ENCODE measurements at places on chromosomes 1 and 21. TPM values are rescaled to one million over a fixed set of nuclear protein-coding genes. Genes with fewer than 3 reads are reported as not detected.
A peak's percentile ranks its signal among the peaks of the same experiment; 100 is the strongest.

- H3K27ac ChIP-seq = no peak overlapping the region
- no peaks in the 10 kb centered on the region for H3K36me3 ChIP-seq
- H3K27me3 ChIP-seq = no peaks in the 10 kb centered on the region
- no peak overlapping the region for H3K4me3 ChIP-seq
Observed at GRCh38 chr1:239657291-239657690, 270.9 kb downstream of the CHRM3 start.

- H3K4me3 ChIP-seq = no peak overlapping the region
- no peaks in the 10 kb centered on the region for H3K36me3 ChIP-seq
- H3K4me1 ChIP-seq = peaks cover 5% of the 10 kb centered on the region
- H3K27me3 ChIP-seq = peaks cover 9% of the 10 kb centered on the region
- H3K27ac ChIP-seq = no peak overlapping the region
Observed at GRCh38 chr1:58754073-58754613, 29.7 kb downstream of the JUN start.

GRCh38 chr1:96234299-96234698 lies 487.3 kb upstream of the PTBP2 start:
- no peaks in the 10 kb centered on the region for H3K36me3 ChIP-seq
- H3K27me3 ChIP-seq = no peaks in the 10 kb centered on the region
- DNase-seq = no peak
- no peak overlapping the region for H3K4me3 ChIP-seq

GRCh38 chr1:188402986-188403385 lies 1574.2 kb downstream of the PLA2G4A start:
- H3K36me3 ChIP-seq = no peaks in the 10 kb centered on the region
- no peak overlapping the region for H3K27ac ChIP-seq
- no peak for DNase-seq

DNA sequence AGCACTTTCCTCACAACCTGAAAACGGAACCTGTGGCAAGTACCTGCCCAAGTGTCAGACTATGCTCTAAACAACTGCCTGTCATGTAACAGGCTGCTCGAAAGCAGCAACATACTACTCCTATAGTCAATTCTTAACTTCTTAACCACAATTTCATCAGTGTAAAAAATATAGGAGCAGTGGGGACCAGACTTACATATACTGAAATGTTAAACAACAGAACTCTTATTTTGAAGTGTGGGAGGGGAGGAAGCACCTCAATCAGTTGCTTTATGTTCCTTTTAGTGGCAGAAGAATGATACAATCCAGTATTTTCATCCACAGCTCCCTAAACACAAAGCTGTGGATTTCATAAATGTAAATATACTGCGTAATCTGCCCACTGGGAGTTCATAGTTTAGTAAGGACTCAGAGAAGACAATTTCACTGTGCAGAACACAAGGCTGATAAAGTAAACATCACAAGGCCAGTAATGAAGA lies 44.2 kb downstream of the WLS start:
- H3K4me3 ChIP-seq = no peak overlapping the region
- no peak overlapping the region for H3K27ac ChIP-seq
- H3K27me3 ChIP-seq = peaks cover 2% of the 10 kb centered on the region
- H3K36me3 ChIP-seq = no peaks in the 10 kb centered on the region
- no peaks in the 10 kb centered on the region for H3K4me1 ChIP-seq

GRCh38 chr1:15948595-15949452 lies 27.1 kb downstream of the ZBTB17 start:
- peaks cover 6% of the 10 kb centered on the region for H3K36me3 ChIP-seq
- no peak for DNase-seq
- H3K27me3 ChIP-seq = no peaks in the 10 kb centered on the region
- H3K27ac ChIP-seq = peak overlapping the region; percentile 60
- peaks cover 55% of the 10 kb centered on the region for H3K4me1 ChIP-seq

DNA sequence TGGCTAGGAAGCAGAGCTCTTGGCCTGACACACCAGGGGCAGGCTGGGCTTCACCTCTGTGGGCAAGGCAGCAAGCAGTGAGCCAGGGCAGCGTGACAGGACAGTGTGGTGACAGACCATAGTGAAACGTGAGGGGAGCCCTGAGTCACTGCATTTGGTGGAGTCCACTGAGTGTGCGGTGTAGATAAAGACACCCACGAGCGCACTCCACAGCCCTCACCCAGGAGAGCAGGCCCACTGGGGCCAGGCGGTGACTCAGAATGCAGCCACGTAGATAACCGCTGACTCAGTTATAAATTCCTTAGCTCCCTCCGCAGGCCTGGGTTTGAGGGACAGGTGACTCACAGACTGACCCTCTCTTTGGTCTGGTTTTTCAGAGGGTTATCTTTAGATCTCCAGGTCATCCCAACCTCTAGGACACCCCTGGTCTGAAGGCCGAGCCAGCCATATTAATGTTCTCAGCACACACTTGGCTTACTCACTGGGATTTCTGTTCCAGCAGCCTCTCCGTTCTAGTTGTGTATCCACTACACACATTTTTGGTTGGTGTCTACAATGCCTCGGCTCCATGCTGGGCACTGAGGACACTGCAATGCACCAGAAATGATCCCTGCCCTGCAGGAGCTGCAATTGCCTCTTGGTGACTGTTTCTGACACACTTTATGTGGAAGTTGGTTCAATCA lies 90.2 kb upstream of the TSPAN2 start:
- DNase-seq = no peak
- H3K27me3 ChIP-seq = no peaks in the 10 kb centered on the region
- no peaks in the 10 kb centered on the region for H3K4me1 ChIP-seq

GRCh38 chr1:2271211-2271721 lies 43.1 kb downstream of the SKI start:
- H3K27ac ChIP-seq = no peak overlapping the region
- no peaks in the 10 kb centered on the region for H3K27me3 ChIP-seq
- peaks cover 44% of the 10 kb centered on the region for H3K4me1 ChIP-seq

- no peaks in the 10 kb centered on the region for H3K36me3 ChIP-seq
- no peak for DNase-seq
- no peaks in the 10 kb centered on the region for H3K4me1 ChIP-seq
- H3K27ac ChIP-seq = no peak overlapping the region
- no peak overlapping the region for H3K4me3 ChIP-seq
Observed at GRCh38 chr1:9018333-9018732, 7.9 kb downstream of the SLC2A7 start.

GRCh38 chr1:71068325-71069240 lies 12.3 kb downstream of the ZRANB2 start:
- no peaks in the 10 kb centered on the region for H3K27me3 ChIP-seq
- peaks cover 75% of the 10 kb centered on the region for H3K36me3 ChIP-seq
- no peak overlapping the region for H3K27ac ChIP-seq
- H3K4me1 ChIP-seq = no peaks in the 10 kb centered on the region

DNA sequence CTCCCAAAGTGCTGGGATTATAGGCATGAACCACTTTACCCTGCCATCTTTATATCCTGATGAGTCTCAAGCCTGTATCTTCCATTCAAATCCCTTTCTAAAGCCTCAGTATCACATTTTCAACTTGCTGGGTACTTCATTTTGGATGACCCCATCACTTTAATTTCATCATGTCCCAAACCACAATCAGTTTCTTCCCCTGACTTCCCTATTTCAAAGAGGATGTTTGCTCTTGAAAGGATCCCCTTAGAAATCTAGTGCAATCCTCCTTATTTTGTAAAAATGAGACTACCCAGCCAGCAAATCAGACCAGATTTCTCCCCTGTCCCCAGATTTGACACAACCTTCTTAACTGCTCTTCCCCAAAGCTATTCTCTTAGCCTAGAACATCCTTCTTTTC lies 7.0 kb upstream of the TRIT1 start:
- H3K27ac ChIP-seq = no peak overlapping the region
- no peaks in the 10 kb centered on the region for H3K36me3 ChIP-seq
- peaks cover 37% of the 10 kb centered on the region for H3K4me1 ChIP-seq
- H3K27me3 ChIP-seq = peaks cover 3% of the 10 kb centered on the region

DNA sequence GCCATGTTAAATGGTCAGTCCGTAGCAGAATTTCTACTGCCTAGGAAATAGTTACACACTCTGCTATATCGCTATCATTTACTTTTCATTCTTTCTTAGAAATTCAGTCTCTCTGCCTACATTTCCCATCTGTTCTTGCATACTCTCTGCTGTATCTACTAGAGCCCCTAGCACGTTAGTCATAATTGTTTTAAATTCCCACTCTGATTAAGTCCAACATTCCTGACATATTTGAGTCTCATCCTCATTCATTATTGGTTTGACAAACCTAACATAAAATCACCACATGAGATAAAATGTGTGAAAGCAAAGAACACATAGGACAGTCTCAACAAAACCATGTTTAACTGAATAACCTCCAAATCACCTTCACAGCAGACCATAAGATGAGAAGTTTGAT lies 513.6 kb downstream of the PLPP3 start:
- H3K4me3 ChIP-seq = no peak overlapping the region
- H3K27ac ChIP-seq = no peak overlapping the region
- H3K27me3 ChIP-seq = no peaks in the 10 kb centered on the region
- no peak for DNase-seq
- H3K4me1 ChIP-seq = no peaks in the 10 kb centered on the region
- H3K36me3 ChIP-seq = no peaks in the 10 kb centered on the region

GRCh38 chr1:6535214-6535613 lies 19.1 kb downstream of the NOL9 start:
- H3K4me1 ChIP-seq = no peaks in the 10 kb centered on the region
- H3K36me3 ChIP-seq = peaks cover 55% of the 10 kb centered on the region
- no peaks in the 10 kb centered on the region for H3K27me3 ChIP-seq
- H3K4me3 ChIP-seq = no peak overlapping the region
- H3K27ac ChIP-seq = no peak overlapping the region

DNA sequence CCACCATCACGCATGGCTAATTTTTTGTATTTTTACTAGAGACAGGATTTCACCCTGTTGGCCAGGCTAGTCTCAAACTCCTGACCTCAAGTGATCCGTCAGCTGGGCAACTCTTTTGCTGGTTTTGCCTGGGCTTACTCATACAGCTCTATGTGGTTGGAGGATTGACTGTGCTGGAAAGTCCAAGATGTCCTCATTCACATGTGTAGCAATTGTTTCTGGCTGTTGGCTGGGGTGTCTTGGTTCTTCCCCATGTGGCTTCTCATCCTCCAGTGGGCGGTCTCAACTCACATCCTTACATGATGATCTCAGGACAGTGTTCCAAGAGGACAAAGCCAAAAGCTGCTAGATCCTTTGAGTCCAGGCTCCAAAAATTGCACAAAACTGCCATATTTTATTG lies 53.3 kb downstream of the TEX35 start:
- H3K4me1 ChIP-seq = peaks cover 13% of the 10 kb centered on the region
- H3K27ac ChIP-seq = no peak overlapping the region
- no peaks in the 10 kb centered on the region for H3K36me3 ChIP-seq

GRCh38 chr1:198544265-198544664 lies 3.8 kb upstream of the ATP6V1G3 start:
- no peak overlapping the region for H3K4me3 ChIP-seq
- no peak for DNase-seq
- H3K27ac ChIP-seq = no peak overlapping the region

- no peak overlapping the region for H3K4me3 ChIP-seq
- H3K27ac ChIP-seq = no peak overlapping the region
Observed at GRCh38 chr1:185328255-185328654, 11.2 kb upstream of the IVNS1ABP start.

GRCh38 chr21:26588446-26588845 lies 15.4 kb upstream of the CYYR1 start:
- H3K36me3 ChIP-seq = no peaks in the 10 kb centered on the region
- H3K4me1 ChIP-seq = peaks cover 12% of the 10 kb centered on the region

DNA sequence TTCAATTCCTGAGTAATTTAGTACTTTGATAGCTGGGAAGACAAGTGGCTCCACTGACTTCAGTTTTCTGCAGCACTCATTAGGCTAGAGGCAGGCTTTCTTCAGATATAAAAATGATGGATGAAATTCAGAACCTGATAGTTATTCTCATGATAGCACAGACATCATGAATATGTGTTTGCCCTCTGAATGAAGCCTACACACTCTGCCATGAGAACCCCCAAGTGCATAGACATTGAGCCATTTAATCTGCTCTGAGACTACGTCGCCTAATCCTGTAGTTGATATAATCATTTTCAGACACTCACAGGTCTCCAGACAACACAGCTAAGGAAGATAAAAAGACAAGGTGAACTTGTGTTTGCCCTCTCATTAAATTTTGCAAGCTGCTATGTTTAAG lies 566.1 kb downstream of the AMY1C start:
- no peaks in the 10 kb centered on the region for H3K27me3 ChIP-seq
- no peak for DNase-seq
- peaks cover 3% of the 10 kb centered on the region for H3K4me1 ChIP-seq
- no peaks in the 10 kb centered on the region for H3K36me3 ChIP-seq

- DNase-seq = no peak
- peaks cover 11% of the 10 kb centered on the region for H3K27me3 ChIP-seq
- no peak overlapping the region for H3K27ac ChIP-seq
Observed at GRCh38 chr1:175804561-175804960, 61.2 kb upstream of the TNR start.

- no peak for DNase-seq
- peaks cover 23% of the 10 kb centered on the region for H3K36me3 ChIP-seq
- peaks cover 35% of the 10 kb centered on the region for H3K4me1 ChIP-seq
- H3K27ac ChIP-seq = peak overlapping the region; percentile 100
- no peaks in the 10 kb centered on the region for H3K27me3 ChIP-seq
Observed at GRCh38 chr1:23960291-23961020, 828 bp downstream of the PNRC2 start.

DNA sequence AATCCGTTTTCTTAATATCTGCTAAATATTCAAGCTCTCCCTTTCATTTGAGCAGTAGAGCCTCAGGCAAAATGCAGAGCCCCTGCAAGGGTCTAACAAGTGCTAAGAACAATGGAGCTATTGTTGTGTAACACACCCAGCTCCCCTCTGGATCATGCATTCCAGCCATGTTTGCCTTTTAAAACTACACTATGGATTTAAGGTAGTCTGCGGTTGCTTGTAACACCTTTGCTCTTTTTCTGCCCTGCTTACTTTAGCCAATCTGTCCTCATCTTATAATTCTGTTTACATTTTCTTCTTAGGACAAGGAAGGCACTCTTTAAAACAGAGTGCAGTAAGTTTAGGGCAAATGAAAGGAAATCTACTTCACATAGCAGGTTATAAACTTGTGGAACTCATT lies 60.0 kb upstream of the C1orf105 start:
- peak overlapping the region; percentile 24 for H3K4me3 ChIP-seq
- DNase-seq = peak; percentile 32
- peak overlapping the region; percentile 78 for H3K27ac ChIP-seq
- H3K36me3 ChIP-seq = no peaks in the 10 kb centered on the region
- no peaks in the 10 kb centered on the region for H3K27me3 ChIP-seq
- peaks cover 30% of the 10 kb centered on the region for H3K4me1 ChIP-seq

DNA sequence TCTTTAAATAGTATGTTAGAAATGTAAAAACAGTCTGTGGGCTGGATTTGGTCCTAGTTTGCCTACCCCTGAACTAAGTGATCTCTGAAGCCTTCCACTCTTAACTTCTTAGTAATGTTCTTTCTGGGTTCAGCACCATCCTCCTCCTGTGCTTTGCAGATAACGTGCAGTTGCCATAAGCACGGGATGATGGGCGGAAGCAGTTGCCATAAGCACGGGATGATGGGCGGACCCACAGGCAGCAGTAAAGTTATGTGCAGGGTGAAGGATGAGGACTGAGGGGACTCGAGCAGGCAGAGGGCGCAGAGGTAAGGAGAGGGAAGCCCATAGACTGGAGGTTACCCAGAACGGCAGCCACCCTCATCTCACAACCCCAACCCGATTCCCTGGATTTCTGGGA lies 25.6 kb downstream of the GPA33 start:
- no peak overlapping the region for H3K4me3 ChIP-seq
- H3K27ac ChIP-seq = no peak overlapping the region

The DNASE2B gene
- 0.15 TPM for total RNA-seq

The SLC6A9 gene
- 14.4 TPM for total RNA-seq

The ST6GALNAC3 gene
- total RNA-seq = 11.9 TPM

The YOD1 gene
- total RNA-seq = 12.0 TPM

The CCDC28B gene
- 29.9 TPM for total RNA-seq

The YIPF1 gene
- 21.9 TPM for total RNA-seq

The KPRP gene
- total RNA-seq = not detected

The ZNF593OS gene
- total RNA-seq = not detected

The FAM177B gene
- total RNA-seq = not detected

The RWDD3 gene
- 17.4 TPM for total RNA-seq

The BATF3 gene
- total RNA-seq = 6.1 TPM

The ELK4 gene
- 34.4 TPM for total RNA-seq

The PRAMEF13 gene
- total RNA-seq = not detected

The RHEX gene
- not detected for total RNA-seq

The FLG gene
- total RNA-seq = not detected
